ENCODE measurements at places on chromosomes 2 and 18. TPM values are rescaled to one million over a fixed set of nuclear protein-coding genes. Genes with fewer than 3 reads are reported as not detected.

DNA sequence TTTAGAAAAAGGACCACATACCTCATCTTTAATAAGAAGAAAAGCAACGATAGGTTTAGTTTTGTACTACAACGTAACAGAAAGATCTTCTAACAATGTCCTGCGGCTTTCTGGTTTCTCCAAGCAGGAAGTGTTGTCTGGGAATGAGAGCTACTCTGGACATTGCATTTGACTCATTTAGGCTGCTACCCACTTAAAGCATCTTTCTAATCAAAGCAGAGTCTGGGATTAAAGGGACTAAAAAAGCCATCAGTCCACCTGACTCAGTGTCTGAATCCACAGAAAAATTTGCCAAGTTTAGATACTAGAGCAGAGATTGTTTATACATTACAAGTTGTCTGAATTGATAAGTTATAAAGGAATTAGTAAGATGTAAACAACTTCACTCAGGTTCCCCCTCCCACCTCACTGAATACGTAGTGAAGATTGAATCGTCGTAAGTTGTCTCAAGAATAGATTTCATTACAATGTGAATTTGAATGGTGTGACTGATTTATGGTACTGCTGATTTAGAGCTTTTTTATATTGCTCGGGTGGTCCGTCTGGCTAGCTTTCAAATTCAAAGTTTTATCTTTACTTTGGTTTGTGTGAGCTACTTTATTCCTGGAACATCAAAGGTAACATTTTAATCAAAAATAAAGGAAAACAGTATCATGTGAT lies 70.2 kb upstream of the SMIM21 start:
- no peak overlapping the region for H3K27ac ChIP-seq
- no peak for DNase-seq
- H3K4me3 ChIP-seq = no peak overlapping the region
- H3K36me3 ChIP-seq = no peaks in the 10 kb centered on the region

GRCh38 chr2:146633159-146633558 lies 1211.7 kb upstream of the ACVR2A start:
- H3K4me1 ChIP-seq = no peaks in the 10 kb centered on the region
- no peaks in the 10 kb centered on the region for H3K36me3 ChIP-seq
- no peak overlapping the region for H3K4me3 ChIP-seq

DNA sequence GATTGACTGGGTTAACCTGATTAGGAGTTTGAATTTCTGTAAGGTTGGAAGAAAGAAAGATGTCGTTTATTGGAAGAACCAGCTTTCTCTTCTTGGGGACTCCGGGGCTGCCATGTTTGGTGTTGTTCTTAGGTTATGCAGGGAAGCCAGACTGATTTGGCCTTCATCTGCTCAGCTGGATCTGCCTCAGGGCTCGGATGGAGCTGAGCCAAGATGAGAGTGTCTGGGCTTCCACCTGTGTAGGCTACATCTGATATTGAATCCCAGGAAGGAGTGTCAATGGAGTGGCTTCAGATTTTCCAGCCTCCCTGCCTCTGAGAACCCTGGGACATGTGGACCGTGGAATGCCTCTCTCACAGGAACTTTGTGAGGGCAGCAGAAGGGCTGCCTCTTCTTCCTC lies 126.1 kb downstream of the WDSUB1 start:
- H3K36me3 ChIP-seq = no peaks in the 10 kb centered on the region
- no peak for DNase-seq
- no peaks in the 10 kb centered on the region for H3K27me3 ChIP-seq
- no peak overlapping the region for H3K4me3 ChIP-seq

- DNase-seq = peak; percentile 52
- peaks cover 4% of the 10 kb centered on the region for H3K4me1 ChIP-seq
- no peak overlapping the region for H3K27ac ChIP-seq
- peaks cover 27% of the 10 kb centered on the region for H3K36me3 ChIP-seq
- no peak overlapping the region for H3K4me3 ChIP-seq
- no peaks in the 10 kb centered on the region for H3K27me3 ChIP-seq
Observed at GRCh38 chr2:235055891-235056516, 104.2 kb downstream of the SH3BP4 start.

GRCh38 chr18:62721839-62722795 lies 6.8 kb downstream of the PHLPP1 start:
- peak overlapping the region; percentile 42 for H3K4me3 ChIP-seq
- peaks cover 4% of the 10 kb centered on the region for H3K36me3 ChIP-seq
- H3K27me3 ChIP-seq = no peaks in the 10 kb centered on the region
- DNase-seq = no peak

DNA sequence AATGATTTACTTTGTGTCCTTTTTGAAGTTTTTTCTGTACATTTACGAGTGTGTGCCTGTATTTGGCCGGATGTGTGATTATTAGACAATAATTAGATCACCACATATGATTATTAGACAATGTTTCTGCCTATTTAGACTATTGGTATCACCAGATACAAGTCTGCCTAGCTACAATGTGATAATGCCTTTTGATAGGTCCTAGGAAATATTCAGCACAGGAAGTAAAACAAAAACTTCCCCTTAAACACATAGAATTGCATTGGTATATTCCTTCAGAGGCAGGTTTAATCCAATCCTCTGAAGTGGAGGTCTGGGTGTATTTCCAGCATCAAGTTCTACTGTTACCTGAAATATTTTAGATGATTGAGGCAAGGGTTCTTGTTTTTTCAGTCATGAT lies 275.1 kb downstream of the TGIF1 start:
- no peaks in the 10 kb centered on the region for H3K27me3 ChIP-seq
- peaks cover 30% of the 10 kb centered on the region for H3K4me1 ChIP-seq
- DNase-seq = no peak
- H3K4me3 ChIP-seq = no peak overlapping the region
- peaks cover 6% of the 10 kb centered on the region for H3K36me3 ChIP-seq
- H3K27ac ChIP-seq = no peak overlapping the region

DNA sequence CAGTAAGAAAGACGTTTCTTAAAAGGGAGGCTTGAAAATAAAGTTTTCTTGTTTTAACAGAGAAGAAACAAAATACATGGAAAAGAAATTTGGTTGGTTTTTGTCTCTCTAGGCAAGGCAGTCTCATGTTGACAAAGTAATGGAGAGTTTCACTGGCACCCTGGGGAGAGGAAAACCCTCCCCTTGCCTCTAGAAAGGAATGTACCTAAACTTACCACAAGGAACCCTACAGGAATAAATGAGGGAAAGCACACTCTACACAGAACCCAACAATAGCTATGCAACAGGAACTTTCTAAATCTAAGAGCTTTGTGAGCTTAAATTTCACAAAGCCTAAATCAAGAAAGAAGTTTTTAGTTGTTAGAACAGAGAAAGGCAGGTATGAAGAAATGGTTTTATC lies 37.0 kb downstream of the FIGN start:
- H3K4me3 ChIP-seq = no peak overlapping the region
- peak; percentile 67 for DNase-seq
- H3K27ac ChIP-seq = peak overlapping the region; percentile 96
- no peaks in the 10 kb centered on the region for H3K27me3 ChIP-seq
- no peaks in the 10 kb centered on the region for H3K36me3 ChIP-seq

- H3K4me1 ChIP-seq = peaks cover 3% of the 10 kb centered on the region
- H3K27me3 ChIP-seq = no peaks in the 10 kb centered on the region
- no peak for DNase-seq
- H3K36me3 ChIP-seq = no peaks in the 10 kb centered on the region
- no peak overlapping the region for H3K27ac ChIP-seq
- H3K4me3 ChIP-seq = no peak overlapping the region
Observed at GRCh38 chr2:99899882-99900281, 242.5 kb downstream of the AFF3 start.

DNA sequence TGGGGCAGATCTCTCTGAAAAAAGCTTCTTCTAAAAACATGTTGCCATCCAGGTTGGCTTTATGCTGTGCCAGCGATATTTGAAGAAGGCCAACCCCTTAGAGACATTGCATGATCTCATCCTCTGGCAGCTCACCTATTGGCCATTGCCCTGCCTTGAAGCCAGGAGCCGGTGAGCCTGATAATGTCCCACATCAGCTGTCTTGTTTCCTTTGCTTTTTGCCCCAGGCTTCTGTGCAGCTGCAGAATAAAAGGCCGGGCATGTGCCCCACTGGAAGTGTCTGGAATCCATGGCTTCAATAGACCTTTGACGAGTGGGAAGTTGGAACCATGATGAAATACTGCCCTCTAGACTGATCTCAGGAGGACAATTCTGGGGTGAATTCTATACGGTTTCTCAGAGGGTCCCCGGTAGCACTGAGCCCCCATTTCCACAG lies 523.5 kb upstream of the ZEB2 start:
- H3K27me3 ChIP-seq = no peaks in the 10 kb centered on the region
- H3K4me3 ChIP-seq = no peak overlapping the region
- H3K27ac ChIP-seq = no peak overlapping the region
- DNase-seq = peak; percentile 7
- H3K4me1 ChIP-seq = peaks cover 13% of the 10 kb centered on the region

DNA sequence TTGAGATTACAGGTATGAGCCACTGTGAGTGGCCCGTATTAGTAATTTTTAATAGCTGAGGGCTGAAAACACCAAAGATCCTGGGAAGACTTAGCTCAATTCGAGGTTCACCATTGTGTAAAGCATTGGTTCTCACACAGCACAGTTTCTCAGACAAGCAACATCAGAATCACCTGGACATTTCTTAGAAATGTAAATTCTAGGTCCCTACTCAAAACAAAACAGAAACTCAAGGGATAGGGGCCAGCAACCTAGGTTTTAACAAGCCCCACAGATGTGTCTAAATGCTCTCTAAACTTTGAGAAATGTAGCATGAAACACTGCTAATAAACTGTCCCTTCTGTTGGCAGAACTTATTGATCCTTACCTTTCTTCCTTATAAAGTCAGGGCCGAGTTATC lies 681.2 kb downstream of the RNF144A start:
- no peak overlapping the region for H3K4me3 ChIP-seq
- no peaks in the 10 kb centered on the region for H3K4me1 ChIP-seq
- H3K27ac ChIP-seq = no peak overlapping the region
- H3K27me3 ChIP-seq = no peaks in the 10 kb centered on the region

GRCh38 chr2:236745420-236746210 lies 176.0 kb downstream of the ACKR3 start:
- H3K36me3 ChIP-seq = no peaks in the 10 kb centered on the region
- no peak for DNase-seq
- H3K27me3 ChIP-seq = no peaks in the 10 kb centered on the region

DNA sequence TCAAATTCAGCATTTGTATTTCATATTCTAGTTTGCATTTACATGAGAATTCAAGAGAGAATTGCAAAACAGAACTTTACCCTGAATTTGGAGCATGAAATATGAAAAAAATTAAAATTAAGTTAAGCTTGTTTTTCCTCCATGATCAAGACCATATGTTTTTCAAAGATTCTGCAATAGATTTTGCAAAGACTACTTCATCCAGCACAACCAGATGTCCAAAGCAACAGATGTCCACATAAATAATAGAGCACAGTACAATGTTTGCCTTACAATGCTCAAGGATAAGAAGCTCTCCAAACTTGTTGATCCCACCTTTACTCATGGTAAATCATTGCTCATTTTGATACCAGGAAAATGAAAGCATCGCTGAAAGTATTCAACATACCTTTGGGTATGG lies 25.6 kb downstream of the FAP start:
- H3K4me1 ChIP-seq = peaks cover 12% of the 10 kb centered on the region
- no peak overlapping the region for H3K27ac ChIP-seq
- H3K36me3 ChIP-seq = no peaks in the 10 kb centered on the region
- H3K4me3 ChIP-seq = no peak overlapping the region
- H3K27me3 ChIP-seq = no peaks in the 10 kb centered on the region

DNA sequence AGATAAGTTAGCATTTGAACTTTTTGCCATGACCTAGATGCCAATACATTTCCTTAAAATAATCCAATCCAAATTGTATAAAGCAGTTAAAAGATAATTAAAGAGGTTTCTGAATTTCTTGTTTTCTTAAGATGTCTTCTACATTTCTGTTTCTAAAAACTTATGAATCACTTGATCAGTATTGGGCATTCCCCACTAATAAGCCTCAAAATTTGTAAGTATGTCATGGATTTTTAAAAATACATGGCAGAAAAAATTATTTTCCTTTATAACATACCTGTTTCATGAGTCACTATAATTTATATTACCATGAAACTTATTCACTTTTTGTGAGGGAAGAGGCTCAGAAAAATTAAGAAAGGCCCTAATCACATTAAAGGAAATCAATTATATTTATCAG lies 90.3 kb upstream of the TFPI start:
- no peak overlapping the region for H3K4me3 ChIP-seq
- no peak overlapping the region for H3K27ac ChIP-seq
- no peaks in the 10 kb centered on the region for H3K27me3 ChIP-seq
- peaks cover 3% of the 10 kb centered on the region for H3K4me1 ChIP-seq
- H3K36me3 ChIP-seq = no peaks in the 10 kb centered on the region

DNA sequence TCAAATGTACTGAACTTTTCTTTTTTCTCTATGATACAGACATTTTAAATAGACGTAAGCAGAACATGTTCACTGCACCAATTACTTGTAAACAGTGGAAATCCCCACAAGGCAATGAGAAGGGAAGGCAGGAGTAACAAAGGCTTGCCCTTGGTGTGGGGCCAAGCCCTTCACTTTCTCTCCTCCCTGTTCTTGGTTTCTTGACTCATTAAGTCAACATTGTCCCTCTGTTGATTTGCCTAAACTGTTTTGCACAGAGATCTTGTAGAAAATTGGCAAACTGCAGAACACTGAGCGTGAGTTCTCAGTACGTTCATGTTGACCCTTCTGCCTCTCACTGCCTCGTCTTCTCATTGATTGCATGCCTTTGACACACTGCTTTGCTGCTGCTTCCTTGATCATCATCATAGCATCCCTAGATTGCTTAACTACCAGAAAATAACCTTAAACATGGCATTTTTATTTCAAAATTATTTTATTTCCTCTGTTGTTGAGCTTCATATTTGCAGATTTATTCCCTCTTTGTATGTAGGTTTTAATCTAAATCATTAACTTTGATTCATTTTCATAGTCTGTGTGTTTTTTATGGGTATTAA lies 257.7 kb downstream of the PTGR3 start:
- H3K27me3 ChIP-seq = no peaks in the 10 kb centered on the region
- peaks cover 46% of the 10 kb centered on the region for H3K4me1 ChIP-seq
- no peaks in the 10 kb centered on the region for H3K36me3 ChIP-seq

- no peaks in the 10 kb centered on the region for H3K36me3 ChIP-seq
- no peak for DNase-seq
- H3K4me3 ChIP-seq = no peak overlapping the region
- H3K27ac ChIP-seq = no peak overlapping the region
- H3K27me3 ChIP-seq = no peaks in the 10 kb centered on the region
- H3K4me1 ChIP-seq = peaks cover 12% of the 10 kb centered on the region
Observed at GRCh38 chr2:219944866-219945265, 317.4 kb downstream of the SLC4A3 start.

DNA sequence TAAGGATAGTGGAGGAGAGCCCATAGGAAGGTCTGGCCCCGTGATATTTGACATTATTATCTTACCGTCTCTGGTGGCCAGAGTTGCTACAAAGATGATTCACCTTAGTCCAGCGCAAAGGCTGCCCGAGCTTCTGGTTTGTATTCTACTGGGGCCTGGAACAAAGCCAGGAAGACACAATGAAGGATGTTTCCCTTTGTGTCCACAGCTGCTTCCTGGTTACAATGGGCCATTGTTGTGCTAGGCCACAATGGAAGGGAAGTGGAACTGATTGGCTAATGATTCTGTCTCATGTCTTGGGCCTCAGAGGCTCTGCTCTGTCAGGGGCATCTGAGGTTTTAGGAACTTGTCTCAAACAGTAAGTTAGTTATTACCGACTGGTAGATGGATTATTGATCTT lies 132.2 kb downstream of the TDRD15 start:
- no peak overlapping the region for H3K27ac ChIP-seq
- H3K4me1 ChIP-seq = peaks cover 34% of the 10 kb centered on the region
- no peaks in the 10 kb centered on the region for H3K36me3 ChIP-seq
- no peak overlapping the region for H3K4me3 ChIP-seq

Gene TEKT4
- not detected for total RNA-seq

Gene TRIB2
- total RNA-seq = 89.3 TPM

Gene TNFRSF11A
- total RNA-seq = 4.7 TPM

Gene LRRC30
- not detected for total RNA-seq

Gene UGT1A7
- total RNA-seq = not detected

Gene CD207
- total RNA-seq = not detected

Gene FSHR
- total RNA-seq = not detected

Gene IDH1
- total RNA-seq = 352 TPM

Gene ST8SIA5
- 2.8 TPM for total RNA-seq

Gene MROH2A
- 0.16 TPM for total RNA-seq

Gene TXNDC2
- total RNA-seq = 0.09 TPM

Gene PIEZO2
- 10.7 TPM for total RNA-seq

Data from WTC11 (cell line).